ENCODE measurements at places on chromosomes 7 and 10. TPM values are rescaled to one million over a fixed set of nuclear protein-coding genes. Genes with fewer than 3 reads are reported as not detected.

The AKR1D1 gene
- total RNA-seq, result not detected

The HKDC1 gene
- total RNA-seq, result 2.4 TPM

The GHRHR gene
- not detected for total RNA-seq

The FERD3L gene
- total RNA-seq, result not detected

The FKBP6 gene
- total RNA-seq, result not detected
